ENCODE measurements at places on chromosomes 6 and 20.

- no peak for DNase-seq
Observed at GRCh38 chr6:109927052-109927451, 51.1 kb upstream of the GPR6 start.

DNA sequence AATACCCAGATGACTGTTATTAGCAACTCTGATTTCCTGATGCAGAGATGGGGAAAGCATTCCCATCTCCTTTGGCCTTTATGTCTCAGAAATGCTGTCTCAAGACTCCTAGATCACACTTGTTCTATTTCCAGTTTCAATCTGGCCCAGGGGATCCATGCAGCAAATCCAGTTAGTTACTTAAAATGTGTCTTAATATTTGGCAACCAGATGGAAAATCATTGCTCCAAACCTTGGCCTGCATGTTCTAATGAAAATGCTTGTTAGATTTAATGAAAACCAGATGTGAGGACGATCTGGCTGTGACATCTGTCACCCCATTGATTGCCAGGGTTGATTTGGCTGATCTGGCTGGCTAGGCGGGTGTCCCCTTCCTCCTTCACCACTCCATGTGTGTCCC, 125.2 kb downstream of the TSHZ2 start:
- DNase-seq, result no peak

- DNase-seq, result no peak
Observed at GRCh38 chr6:88089708-88090107, 42.1 kb downstream of the SPACA1 start.

DNA sequence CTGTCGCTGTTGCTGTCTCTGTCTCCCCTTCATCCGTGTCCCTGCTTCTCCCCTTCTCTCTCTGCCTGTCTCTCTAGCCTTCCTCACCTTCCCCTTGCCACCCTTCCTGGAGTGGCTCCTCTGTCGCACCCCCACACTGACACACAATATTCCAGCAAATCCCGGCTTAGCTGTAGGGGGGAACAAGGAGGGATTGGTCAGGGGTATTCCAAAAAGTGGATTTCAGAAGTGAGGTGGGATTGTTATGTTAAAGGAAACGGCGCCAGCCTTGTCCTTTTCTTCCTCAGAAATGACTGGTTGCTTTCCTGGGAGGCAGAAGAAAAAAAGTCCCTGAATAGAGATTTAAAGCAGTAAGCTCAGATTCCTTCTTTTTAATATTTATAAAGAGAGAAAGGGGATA, 76.3 kb upstream of the SIRPA start:
- DNase-seq, result no peak

DNA sequence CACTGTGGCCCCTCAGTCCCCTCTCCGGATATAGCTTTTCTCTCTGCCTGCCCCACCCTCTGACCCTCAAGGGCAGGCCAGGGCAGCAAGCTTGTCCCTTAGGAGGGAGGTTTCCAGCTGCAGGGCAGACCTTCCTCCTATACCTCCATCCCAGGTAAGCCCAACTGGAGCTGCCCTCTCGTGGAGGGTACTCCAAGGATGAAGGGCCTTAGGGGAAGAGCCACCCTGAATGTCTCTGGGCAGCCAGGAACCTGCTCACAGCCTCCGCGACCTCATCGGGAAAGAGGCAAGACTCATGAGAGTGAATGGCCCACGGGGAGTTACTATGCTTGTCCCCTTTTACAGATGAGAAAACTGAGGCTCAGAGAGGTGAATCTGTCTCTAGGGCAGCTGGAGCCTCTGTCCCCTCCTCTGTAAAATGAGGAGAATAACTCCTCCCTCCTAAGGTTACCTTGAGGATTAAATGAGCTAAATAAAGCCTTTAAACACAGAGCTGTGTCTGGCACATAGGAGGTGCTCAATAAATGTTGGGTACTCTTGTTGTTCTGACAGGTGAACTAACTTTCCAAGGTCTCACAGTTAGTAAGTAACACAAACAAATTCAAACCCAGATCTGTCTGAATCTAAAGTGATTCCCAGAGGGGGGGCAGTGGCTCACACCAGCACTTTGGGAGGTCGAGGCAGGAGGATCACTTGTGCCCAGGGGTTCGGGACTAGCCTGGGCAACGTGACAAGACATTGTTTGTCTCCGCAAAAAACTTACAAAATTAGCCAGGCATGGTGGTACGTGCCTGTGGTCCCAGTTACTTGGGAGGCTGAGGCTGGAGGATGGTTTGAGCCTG, 12.1 kb downstream of the SRXN1 start:
- DNase-seq, result no peak

- DNase-seq, result no peak
Observed at GRCh38 chr20:56385130-56385529, 6.9 kb downstream of the AURKA start.

DNA sequence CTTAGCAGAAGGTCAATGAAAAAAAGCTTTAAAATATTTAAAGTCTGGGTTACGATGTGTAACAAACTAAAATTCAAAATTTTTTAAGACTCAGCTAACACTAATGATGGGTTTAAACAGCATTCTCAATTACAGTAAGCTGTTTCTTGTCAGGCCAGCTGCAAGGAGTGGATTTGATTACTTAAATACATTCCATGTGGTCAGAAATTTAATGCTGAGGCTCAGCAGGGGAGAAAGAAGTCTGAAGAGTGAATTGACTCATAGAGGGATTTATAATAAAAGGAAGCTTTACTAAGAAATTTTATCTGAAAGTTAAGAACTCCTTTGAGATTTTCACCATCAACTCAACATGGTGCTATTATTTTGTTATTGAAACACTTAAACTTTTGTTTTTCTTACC, 398.6 kb downstream of the KHDRBS2 start:
- DNase-seq, result no peak

DNA sequence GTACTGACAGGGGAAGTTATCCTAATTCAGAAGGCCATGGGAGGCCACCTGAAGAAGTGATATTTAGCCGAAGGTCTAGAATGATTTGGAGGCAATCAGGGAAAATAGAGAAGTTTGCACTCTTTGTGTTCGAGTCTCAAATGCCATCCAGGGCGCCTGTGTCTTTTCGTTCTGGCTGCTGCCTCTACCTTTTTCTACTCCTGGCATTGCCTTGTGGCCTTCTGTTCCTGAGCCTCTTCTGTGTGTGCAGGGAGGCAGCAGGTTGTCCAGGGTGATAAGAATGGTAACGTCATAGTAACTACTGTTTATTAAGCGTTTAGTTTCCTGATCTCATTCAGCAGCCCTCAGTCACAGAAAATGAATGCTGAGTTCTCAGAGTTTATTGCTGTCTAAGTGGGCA, 252.1 kb downstream of the FARS2 start:
- no peak for DNase-seq

- no peak for DNase-seq
Observed at GRCh38 chr6:142047934-142048592, 84.7 kb upstream of the GJE1 start.

DNA sequence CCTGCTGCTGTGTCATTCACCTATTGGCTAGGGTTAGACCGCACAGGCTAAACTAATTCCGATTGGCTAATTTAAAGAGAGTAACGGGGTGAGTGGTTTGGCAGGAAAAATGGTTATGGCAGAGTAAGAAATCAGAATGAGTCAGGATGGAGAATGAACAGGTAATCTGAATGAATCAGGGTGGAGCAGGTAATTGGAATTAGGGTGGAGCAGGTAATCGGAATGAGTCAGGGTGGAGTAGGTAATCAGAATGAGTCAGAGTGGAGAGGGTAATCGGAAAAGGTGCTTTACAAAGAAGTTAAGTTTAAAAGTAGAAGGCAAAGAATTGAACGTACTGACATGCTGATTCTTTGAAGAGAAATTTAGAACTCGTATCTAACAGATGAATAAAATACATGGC, 11.7 kb downstream of the SLC35A1 start:
- DNase-seq, result no peak

DNA sequence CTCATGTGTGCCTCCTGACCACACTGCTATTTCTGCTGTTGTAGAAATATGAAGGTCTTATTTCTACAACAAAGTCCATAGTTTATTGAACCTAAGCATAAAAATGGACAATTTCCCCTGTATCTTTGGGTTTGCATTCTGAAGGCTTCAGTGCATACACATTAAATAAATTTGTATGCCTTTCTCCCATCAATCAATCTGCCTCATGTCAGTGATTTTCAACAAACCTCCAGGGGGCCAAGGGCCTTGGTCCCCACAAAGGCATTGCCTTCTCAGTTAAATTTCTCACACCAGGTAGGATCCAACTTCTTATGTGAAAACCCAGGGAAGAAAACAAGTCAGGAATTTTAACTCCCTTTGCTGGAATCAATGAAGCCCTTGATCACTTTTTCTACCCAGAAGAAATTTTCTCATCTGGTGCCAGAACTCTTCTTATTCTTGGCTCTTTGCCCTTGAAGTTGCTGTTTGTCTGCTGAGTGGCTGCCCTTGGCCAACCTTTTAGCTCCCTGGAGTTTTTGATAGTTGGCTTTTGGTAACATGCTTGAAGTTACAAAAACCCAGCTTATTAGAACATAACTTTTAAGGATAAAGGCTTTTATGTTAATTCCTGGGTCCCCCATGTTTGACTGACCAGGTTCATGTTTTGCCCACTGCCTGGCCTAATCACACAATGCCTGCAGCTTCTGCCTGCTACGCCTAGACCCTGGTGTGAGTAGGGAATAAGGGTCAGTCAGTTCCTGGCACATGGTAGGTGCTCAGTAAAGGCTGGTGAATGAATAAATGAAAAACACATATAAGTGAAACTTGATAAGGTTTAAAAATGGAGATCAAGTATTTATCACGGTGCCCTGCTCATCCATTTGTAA, 37.0 kb downstream of the SHLD1 start:
- DNase-seq, result peak; percentile 59

- no peak for DNase-seq
Observed at GRCh38 chr6:15674690-15675386, 12.0 kb upstream of the DTNBP1 start.

- no peak for DNase-seq
Observed at GRCh38 chr6:51934098-51934497, 153.3 kb downstream of the PKHD1 start.

- DNase-seq, result peak; percentile 75
Observed at GRCh38 chr6:14732844-14733757, 512.8 kb upstream of the JARID2 start.

DNA sequence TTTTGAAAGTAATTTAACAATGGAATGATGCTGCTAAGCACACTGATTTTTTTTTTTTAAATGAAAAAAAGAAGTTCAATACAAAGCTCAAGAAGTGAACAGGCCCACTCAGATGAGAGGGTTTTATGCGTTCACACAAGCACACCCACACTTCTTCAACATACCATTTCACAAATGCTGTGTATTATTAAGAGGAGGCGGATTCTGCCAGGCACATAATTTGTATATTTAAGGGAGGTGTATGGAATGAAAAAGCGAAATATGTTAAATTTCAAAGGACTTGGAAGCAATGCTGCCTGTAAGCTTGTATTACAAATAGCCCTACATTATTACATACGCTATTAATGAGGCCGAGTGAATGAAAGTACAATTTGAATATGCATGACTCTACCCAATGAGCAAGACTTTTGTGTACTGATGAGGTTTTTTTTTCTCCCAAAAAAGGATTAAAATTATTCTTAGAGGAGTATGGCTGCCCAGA, 123.9 kb downstream of the INSM1 start:
- DNase-seq, result no peak

DNA sequence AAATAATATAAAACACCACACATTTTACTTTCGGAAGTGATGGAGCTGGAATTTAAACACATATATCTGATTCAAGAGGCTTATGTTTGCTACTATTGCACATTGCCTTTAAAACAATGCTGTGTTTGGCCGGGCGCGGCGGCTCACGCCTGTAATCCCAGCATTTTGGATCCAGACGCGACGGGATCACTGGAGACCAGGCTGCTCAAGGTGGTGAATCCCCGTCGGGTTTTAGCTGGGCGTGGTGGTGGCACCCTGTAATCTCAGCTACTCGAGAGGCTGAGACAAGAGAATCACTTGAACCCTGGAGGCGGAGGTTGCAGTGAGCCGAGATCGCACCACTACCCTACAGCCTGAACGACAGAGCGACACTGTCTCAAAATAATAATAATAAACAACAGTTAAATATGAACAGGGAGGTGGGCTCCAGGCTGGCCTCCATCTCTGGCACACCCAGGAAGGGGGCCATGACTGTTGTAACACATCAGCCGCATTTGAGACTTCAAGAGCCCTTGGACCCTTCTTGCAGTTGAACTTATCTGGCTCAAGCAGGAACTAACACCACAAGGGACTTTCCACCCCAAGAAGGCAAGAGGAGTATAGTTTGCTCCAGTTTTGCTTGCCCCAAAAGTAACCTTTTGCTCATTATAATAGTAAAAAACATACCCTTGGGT, 127.1 kb upstream of the ZNF184 start:
- DNase-seq, result no peak

- DNase-seq, result no peak
Observed at GRCh38 chr6:101747160-101747559, 353.7 kb downstream of the GRIK2 start.

DNA sequence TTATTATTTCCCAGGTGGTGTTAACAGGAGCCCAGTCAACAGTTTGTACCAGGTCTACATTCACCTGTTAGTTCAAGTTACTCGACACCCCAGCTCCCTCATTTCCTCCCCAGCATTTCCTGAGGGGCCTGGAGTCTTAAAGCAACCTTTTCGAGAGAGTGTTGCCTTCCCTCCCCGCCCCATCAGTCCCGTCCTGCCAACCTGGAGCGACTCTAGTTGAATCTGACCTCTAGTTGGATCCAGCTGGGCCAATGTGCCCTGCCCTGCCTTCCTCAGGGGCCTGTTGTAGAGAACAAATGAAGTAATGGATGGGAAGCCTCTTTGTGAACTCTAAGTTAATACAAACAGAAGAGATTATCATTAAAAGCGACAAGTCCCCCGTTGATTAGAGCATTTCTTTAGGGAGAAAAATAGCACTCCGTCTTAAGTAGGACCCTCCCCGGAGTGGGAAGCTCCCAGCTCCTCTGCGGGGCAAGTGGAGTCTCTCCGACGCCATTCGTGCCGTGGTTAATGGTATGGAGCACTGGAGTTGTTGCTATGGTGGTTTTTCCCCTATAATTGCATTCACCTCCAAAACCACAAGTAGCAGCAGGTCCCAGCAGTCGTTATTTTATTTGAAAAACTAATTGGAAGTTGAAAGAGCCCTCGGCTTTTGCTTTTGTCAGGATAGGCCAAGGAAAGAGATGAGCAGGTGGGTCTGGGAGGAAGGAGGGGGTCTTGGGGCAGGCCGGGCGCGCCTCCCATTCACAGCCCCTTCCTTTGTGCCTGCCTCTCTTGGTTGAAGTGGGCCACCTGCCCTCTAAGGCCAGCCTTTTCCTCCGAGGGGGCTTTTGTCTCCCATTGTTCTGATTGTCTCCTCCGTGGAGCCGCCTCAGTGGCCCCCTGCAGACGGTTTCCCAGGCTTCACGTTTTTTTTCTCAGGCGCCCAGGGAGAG, 16.1 kb downstream of the GHRH start:
- no peak for DNase-seq

- no peak for DNase-seq
Observed at GRCh38 chr6:163487606-163488005, 73.1 kb downstream of the QKI start.

- peak; percentile 60 for DNase-seq
Observed at GRCh38 chr6:82397962-82398692, 34.5 kb downstream of the TPBG start.
